ENCODE measurements at places on chromosomes 2 and 18.

- DNase-seq = no peak
Observed at GRCh38 chr18:77187189-77187588, 54.6 kb upstream of the MBP start.

GRCh38 chr18:53991202-53991601, 233.3 kb downstream of the MBD2 start:
- DNase-seq = no peak

DNA sequence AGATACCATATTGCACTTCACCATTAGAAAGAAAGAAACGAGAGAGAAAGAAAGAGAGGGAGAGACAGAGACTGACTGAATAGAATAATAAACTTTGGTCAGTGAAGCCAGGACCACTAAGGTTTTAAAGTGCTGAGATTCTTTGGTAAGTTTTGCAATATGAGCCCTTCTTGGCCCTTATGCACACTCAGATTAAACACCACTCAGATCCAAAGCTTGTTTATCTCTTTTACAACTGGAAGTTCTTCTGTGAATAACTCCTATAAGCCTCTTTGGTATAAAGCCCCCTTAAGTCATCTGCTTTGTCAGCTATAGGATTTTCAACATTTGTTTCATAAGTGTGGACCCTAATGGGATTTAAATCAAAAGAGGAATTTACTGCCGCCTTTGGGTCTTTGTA, 40.8 kb downstream of the PID1 start:
- no peak for DNase-seq

DNA sequence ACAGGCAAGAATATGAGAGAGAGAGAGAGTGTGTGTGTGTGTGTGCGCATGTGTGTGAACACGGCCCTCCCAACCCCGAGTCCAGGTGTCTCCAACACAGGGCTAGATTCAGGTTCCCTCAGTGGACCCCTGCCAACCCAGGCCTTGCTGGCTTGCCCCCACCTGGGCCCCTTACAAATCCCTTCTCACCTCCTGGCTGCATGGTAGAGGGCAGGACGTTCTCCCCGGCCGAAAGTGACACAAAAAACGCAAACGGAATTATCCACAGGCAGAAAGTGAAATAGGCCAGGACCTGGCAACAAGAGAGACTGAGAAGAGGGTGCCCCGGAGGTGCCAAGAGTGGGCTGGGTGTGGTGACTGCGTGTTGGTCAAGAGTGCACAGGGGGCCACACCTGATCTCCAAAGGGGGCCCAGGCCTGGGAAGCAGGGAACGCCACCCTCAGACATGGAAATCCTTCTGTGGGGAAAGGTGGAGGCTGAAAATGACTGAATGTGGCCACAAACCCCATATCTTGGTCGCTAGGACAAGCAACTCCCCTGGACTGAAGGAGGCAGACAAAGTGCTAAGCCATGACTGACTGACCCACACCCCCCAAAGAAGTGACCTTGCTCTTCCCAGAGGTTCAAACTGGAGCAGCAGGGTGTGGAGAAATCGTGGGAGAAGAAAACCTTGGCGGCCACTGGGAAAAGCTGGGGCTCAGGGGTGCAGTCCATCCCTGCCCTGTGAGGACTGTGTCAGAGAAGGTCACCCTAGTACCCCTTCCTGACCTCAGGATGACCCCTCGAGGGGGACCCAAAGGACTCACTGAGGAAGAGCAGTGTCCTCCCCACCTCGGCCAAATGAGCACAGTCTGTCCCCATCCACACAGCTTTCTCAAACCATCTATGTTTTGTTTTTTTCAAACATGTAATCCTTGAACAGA, 5.7 kb downstream of the TEX261 start:
- DNase-seq = no peak

DNA sequence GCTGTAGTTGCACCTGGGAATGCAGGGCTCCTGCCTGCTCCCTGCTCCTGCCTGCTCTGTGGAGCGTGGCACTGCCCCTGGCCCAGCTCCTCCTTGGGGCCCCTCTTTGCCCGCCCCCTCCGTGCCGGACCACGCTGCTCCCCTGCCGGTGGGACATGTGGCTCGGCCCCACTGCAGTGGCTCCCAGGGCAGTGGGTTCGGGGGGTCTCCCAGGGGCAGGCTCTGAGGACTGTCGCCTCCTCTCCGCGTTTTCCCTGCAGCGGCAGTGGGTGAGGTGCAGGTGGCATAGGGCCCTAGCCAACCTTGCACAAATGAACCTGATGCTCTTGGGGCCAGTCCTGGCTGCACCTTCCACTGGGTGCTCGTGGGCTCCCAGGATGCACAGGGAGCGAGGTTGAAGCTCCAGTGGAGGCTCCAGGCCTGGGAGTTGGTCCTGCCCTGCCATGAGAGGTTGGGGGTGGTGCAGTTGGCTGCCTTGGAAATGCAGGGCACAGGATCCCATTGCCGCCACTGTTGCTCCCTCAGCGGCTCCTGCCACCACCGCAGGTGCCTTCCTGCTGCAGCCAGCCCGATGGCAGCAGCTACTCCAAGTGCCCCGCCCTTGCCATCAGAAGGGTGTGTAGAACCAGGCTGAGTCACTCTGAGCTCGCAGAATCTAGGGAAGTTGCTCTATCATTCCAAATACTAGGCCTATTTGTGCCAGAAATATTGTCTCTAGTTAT, 313.1 kb upstream of the SYT4 start:
- no peak for DNase-seq

GRCh38 chr2:14673351-14673875, 40.9 kb downstream of the LRATD1 start:
- no peak for DNase-seq

GRCh38 chr2:61793389-61793836, 60.4 kb downstream of the FAM161A start:
- DNase-seq = peak; percentile 54

DNA sequence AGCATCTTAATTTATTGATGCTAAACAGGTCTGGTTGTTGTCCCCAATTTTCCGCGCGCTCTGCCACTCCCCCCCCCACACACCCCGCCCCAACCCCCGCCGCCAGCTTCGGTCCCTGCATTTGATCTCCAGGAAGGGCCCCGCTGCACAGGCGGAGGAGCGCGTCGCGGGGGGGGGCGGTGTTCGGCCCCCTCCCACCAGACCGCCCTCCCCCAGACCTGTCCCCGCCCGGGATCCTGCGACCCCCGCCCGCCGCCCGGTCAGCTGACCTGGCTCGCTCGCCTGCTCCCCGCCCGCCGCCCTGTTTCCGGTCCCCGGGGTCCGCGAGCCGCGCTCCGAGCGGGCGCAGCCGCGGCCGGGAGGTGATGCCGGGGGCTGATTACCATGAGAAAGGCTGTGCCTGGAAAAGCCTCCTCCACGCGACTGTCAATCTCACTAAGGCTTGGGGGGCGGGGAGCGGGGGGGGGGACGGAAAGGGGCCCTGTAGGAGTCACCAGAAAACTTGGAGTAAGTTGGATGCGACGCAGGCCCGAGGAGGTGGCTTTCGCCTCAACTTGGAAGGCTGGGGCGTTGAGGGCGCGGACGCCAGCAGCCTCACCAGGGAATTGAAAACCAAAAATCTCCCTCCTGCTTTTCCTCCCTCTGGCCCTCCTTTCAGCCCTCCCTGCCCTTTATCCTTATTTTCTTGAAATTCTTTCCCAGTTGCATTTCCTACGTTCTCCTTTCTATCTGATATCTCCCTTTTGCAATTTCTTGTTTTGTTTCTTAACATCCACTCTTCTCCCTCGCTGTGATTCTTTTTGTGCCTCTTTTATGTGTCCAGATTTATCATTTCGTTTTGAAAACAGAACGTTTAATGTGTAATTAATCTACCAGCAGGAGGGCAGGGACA, 4.4 kb upstream of the ZEB2 start:
- no peak for DNase-seq

- DNase-seq = no peak
Observed at GRCh38 chr2:16777123-16777870, 111.7 kb upstream of the CYRIA start.

DNA sequence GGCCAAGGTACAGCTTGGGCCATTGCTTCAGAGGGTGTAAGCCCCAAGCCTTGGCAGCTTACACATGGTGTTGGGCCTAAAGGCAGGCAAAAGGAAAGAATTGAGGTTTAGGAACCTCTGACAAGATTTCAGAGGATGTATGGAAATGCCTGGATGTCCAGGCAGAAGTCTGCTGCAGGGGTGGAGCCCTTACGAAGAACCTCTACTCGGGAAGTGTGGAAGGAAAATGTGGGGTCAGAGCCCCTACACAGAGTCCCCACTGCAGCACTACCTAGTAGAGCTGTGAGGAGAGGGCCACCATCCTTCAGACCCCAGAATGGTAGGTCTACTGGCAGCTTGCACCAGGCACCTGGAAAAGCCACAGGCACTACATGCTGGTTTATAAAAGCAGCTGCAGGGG, 124.2 kb downstream of the RPIA start:
- DNase-seq = no peak

All from NCI-H1694 treated with DMSO at 0.1 percent for 48 hours (cell line).